ENCODE measurements at places on chromosomes 5 and 9.
A peak's percentile ranks its signal among the peaks of the same experiment; 100 is the strongest.

DNA sequence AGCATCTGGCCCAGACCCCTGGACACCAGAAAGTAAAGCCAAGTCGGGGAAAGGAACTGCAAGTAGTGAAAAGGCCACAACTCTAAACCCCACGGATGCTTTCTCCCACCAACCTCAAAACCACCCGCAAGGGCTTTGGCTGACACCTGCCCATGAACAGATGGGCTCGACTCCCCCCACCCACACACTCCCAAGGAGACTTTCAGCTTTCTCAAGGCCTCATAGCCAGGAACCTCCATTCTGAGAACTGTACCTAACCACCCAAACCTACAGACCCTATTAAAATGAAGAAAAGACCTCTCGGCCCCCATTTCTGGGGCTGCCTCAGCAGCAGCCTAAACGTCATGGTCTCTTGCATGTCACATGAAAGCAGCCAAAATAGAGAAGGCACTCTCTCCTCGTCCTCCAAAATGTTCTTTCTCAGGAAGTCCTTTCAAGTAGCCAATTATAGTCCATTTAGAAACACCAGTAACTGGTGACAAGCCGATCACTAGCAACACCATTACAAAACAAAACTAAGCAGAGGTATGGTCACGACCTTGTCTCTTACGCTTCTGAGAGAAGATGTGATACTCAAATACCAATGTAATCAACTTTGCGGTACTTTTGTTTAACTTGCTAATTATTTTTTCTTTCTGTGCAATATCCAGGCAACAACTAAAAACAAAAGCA, 2.9 kb downstream of the B4GALT1 start:
- no peak for DNase-seq

DNA sequence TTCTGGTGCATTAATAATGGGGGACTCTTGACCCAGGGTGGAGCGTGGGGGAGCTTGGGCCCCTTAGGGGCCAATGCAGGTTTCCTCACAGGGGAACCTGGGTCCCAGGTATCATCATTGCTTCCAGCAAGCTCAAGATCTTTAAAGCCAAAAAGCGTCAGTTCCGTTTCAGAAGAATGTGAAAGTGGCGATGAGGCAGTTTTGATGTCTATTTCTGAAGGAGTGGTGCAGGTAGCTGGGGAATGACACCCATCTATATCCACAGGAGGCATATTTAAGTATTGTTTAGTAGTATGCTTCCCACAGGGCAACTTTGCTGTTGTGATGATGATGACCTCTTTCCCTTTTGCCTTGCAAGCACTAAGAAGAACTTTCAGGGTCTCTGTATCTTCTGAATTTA, 10.8 kb downstream of the ANKRD34B start:
- DNase-seq: no peak

- DNase-seq: no peak
These were observed 839 bp downstream of the MED27 start for GRCh38 chr9:132078699-132079356.

DNA sequence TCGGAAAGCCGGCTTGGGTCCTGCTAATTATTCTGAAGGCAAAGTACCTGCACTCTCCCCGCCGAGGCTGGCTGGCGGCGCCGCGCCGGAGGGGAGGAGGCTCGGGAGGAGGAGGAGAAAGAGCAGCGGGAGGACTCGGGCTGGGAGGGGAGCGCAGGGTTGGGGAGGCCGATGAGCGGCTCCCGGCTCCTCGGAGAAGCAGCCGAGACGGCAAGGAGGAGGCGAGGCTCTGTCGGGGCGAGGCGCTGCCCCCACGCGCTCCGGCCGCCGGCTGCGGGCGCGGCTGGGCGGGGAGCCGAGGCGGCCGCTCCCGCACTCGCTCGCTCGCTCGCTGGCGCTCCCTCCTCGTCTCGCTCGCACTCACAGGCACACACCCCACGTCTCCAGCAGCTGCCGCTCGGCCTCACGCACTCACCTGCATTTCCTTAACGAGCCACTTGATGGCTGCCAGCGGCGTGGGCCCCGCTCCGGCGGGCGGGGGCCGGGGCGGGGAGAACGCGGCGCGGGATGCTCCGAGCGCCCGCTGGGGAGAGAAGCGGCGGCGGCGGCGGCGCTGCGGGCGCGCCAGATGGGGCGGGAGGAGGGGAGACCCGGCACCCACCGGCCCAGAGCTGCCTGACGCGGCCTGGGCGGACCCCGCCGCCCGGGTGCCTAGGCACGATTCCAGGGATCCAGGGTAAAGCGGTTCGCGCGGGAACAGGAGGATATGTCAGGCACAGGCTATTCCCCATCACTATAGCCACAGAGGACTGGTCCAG, at the start of gene PTPRD:
Gene PTPRD, minus strand, starts transcription at position 362 of the 758 bp plus-strand sequence.
- peak; percentile 38 for DNase-seq

- no peak for DNase-seq
These were observed 144.2 kb upstream of the PAPPA start for GRCh38 chr9:116009420-116009819.

GRCh38 chr5:56158331-56158960, 74.7 kb downstream of the ANKRD55 start:
- no peak for DNase-seq

GRCh38 chr9:96781552-96781951, 3.7 kb upstream of the ZNF510 start:
- DNase-seq: no peak

DNA sequence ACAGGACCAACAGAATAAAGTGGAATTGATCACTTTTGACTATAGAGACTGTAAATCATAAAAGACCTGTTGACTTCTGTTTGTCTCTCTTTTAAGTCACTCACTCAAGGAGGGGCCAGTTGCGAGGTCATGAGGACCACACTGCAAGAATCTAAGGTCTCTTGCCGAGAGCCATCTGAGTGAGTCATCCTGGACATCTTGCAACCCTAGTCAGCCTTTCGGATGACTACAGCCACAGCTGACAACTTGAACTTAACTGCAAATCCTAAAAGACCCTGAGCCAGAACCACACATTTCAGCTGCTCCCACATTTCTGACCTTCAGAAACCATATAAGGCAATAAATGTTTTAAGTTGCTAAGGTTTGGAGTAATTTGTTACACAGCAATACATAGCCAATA, 129.7 kb upstream of the RAD23B start:
- no peak for DNase-seq

GRCh38 chr5:71743155-71743554, 24.1 kb downstream of the CARTPT start:
- no peak for DNase-seq

GRCh38 chr9:84711936-84712335, 42.4 kb downstream of the NTRK2 start:
- no peak for DNase-seq

DNA sequence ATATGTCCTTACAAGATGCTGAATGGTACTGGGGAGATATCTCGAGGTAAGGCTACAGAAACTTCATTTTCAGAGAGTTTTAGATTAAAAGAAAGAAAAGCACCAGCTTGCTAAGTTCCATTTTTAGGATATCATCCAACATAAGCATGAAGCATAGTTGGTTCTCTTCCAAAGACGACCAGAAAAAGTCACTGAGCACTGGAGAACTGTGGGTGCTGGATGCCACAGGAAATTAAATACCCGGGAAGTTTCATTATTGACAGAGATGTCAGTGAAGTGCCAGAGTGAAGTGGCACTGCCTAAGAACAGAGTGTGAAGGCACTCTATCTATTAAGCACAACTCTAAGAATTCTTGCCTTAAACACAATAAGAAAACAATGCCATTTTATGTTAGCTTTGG, 76.8 kb downstream of the PIK3R1 start:
- no peak for DNase-seq

GRCh38 chr9:111349766-111350165, 19.7 kb upstream of the OR2K2 start:
- DNase-seq: no peak

DNA sequence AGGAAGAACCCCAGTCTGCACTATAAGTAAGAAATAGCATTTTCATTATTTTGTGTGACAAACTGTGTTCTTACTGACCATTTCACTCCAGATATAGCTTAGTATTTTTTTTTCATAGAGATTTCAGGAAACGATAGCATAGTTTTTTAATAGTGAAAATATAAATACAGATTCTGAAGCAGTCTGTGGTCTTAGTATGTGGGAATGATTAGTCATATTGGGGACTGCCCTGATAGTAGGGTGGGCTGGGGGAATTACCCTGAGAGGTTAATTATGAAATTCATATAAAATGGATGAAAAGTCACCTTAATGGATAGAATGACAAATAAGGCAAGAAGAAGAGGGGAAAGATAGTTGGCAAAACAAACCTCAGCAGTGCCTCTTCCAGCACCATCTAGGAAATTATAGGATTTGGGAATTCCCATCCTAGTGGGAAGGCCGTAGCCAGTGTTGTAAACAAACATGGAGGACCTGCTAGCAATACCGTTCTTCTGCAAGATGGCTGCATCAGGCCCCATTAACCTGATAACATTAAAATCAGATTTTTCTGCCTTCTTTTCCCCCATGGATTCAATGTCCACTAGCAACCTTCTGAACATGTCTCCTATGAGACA, 23.7 kb upstream of the NR3C1 start:
- DNase-seq: no peak

- DNase-seq: no peak
These were observed 106.1 kb upstream of the FGF10 start for GRCh38 chr5:44495280-44495679.

GRCh38 chr5:29017501-29017900, 1979.1 kb upstream of the CDH9 start:
- DNase-seq: no peak

DNA sequence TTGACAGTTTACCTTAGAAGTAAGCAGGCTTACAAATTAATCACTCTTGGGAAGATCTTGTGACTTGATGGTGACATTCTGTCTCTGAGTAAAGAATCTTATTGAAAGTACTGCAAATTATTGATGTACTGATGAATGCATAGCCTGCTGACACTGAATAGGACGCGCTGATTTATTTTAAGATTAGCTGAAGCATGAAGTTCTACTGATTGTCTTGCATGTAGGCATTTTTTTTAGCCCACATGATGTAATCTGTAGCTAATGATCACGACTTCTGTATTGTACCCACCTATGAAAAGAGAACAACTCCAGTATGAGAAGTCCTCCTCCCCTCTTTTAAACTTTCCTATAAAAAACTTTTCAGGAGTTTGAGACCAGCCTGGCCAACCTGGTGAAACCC, 28.3 kb upstream of the SPIN1 start:
- DNase-seq: no peak

- DNase-seq: no peak
These were observed 11.9 kb downstream of the MEGF10 start for GRCh38 chr5:127302509-127302908.

GRCh38 chr9:27437652-27438373, 86.3 kb upstream of the IFNK start:
- DNase-seq: no peak

GRCh38 chr9:123064716-123065115, 31.2 kb downstream of the GPR21 start:
- DNase-seq: no peak

DNA sequence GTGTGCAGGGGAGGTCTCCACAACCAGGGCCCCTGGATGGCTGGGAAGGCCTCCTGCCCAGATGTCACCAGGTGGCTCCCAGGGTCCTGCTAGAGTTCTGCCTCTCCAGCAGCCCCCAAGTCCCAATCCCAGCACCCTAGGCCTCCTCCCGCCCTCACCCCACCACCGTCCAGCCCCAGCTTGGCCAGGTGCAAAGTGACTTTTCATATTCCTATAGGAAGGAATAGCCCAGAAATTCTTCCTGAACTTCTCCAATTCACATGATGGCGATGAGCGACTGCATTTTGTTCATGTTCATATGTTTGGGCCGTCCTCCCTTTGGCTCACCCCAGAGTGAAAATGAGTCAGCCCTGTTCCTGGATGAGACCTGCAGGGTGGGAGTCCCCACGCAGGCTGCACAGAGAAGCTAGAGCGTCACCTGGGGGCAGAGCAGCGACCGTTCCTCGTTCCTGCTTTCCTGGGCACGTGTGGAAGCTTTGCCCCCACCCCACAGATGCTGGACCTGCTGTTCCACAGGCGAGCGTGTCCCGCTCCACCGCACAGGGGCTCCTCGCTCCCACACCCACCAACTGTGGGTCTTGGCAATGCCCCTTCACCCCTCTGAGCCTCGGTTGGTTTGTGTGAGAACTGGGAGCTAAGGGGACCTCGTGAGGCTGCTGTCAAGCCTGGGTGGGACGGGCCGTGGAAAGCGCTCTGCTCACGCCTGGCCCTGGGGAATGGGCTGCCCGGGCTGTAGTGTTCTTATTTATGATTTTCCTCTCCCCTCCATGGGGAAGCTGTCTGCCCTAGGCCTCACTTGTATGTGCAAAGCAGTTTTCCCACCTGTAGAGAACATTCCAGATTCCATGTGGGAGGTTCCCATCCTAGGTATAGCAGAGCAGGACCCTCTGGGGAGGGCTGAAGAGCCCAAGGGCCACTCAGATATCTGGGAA, 6.9 kb downstream of the MRPS2 start:
- DNase-seq: no peak

GRCh38 chr5:60960591-60960990, 15.6 kb downstream of the NDUFAF2 start:
- no peak for DNase-seq

DNA sequence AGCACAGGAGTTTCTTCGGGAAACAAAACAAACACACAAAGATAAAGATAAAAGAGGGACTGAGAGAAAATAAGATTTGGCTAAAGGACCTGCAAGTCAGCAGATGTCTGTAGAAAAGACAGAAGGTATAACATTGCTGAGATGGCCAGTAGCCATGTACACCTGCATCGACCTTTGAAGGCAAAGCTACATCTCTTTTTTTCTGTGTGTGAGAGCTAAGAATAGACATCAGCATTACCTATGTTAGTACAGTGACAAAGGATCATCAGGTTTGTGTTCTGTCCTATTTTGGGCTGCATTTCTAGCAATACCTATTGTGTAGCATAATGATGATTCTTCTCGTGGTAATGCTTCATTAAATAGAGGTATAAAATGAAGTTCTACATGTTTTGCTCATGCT, 64.9 kb downstream of the KDM4C start:
- DNase-seq: no peak

- no peak for DNase-seq
These were observed 50.6 kb upstream of the ANGPTL2 start for GRCh38 chr9:127173063-127173462.

DNA sequence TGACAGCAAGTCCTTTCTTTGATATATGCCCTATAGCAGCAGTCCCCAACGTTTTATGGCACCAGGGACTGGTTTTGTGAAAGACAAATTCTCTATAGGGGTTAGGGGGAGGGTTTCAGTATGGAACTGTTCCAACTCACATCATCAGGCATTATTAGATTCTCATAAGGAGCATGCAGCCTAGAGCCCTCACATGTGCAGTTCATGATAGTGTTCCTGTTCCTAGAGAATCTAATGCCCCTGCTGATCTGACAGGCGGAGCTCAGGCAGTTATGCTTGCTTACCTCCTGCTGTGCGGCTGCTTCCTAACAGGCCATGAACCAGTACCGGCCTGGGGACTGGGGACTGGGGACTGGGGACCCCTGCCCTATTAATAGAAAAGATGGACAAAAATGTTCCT, 2.7 kb upstream of the RAPGEF6 start:
- no peak for DNase-seq

DNA sequence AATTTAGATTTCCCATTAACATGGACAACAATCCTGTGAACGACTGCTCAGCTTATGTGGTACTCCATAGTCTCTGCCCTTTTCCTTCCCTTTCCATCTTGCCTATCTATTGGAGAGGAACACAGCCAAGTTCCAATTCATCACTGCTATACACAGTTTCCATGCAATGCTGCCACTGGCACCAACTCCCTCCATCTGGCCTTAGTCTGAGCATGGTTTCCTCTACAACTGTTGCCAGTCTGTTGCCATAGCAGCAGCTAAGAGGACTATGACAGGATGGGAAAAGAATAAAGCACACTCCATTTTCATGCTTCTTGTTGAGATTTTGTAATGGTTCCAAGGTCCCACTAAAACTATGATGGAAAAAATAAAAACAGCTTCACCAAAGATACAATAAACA, 189.0 kb downstream of the HCN1 start:
- no peak for DNase-seq
